ENCODE measurements at places on chromosomes 16 and 17. TPM values are rescaled to one million over a fixed set of nuclear protein-coding genes. Genes with fewer than 3 reads are reported as not detected.

SLC6A2 gene
- 1.0 TPM for total RNA-seq

USP6 gene
- total RNA-seq, result not detected

MYOCD gene
- not detected for total RNA-seq

CNTNAP1 gene
- total RNA-seq, result 0.71 TPM

RCVRN gene
- not detected for total RNA-seq

ABCC12 gene
- total RNA-seq, result not detected

LPCAT2 gene
- 12.0 TPM for total RNA-seq

RAB37 gene
- 0.28 TPM for total RNA-seq

CD300LF gene
- not detected for total RNA-seq

KRT13 gene
- total RNA-seq, result 231 TPM

KRTAP1-1 gene
- total RNA-seq, result not detected

GPR179 gene
- 0.14 TPM for total RNA-seq

TEX14 gene
- total RNA-seq, result not detected

PLEKHG4 gene
- total RNA-seq, result 3.1 TPM

PGAP3 gene
- total RNA-seq, result 8.2 TPM

SCARF1 gene
- total RNA-seq, result 0.43 TPM

TBC1D3E gene
- not detected for total RNA-seq

CTF1 gene
- total RNA-seq, result 1.2 TPM

HEATR9 gene
- not detected for total RNA-seq

MEIOB gene
- not detected for total RNA-seq

KRT15 gene
- 38.3 TPM for total RNA-seq

Measured in nasal cavity respiratory epithelium epithelial cell of viscerocranial mucosa (primary cell).